ENCODE measurements at places on chromosomes 2 and 18.

DNA sequence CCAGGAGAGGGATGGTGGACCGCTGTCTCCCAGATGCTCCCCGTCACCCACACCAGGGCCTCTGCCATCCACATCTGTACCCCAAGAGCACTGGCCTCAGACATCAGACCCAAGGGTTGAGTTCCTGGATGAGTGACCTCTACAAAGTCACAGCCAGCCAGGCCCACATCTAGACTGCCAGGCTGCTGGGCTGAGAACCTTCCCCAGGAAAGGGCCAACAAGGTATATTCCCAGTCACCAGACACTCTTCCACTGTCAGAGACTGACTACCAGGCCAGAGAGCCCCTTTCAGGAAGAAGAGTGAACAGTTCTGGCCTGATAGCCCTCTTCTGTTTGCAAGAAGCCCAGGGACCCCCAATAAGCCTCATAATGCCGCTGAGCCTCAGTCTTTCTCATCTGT is 44.3 kb downstream of the C1QL2 start:
- DNase-seq = no peak

- DNase-seq = no peak
Observed at GRCh38 chr2:19649142-19649541, 252.6 kb downstream of the TTC32 start.

GRCh38 chr18:35289727-35290093 is 319 bp downstream of the ZSCAN30 start:
- DNase-seq = no peak

DNA sequence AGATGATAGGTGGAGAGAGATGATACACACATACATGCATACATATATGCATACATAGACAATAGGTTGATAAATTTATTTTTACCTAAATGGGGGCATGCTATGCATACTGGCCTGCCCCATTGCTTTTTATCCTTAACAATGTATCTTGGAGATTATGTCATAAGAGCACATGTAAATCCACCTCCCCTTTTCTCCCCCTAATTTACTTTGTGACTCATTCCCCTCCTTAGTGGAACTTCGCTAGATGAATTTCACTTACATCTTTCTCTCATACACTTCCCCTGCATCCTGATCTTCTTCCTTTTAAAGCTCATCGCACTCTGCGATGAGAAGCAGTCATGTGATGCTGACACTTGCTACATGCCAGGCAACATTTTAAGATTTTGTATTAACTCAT is 223.6 kb downstream of the C1D start:
- no peak for DNase-seq

GRCh38 chr2:42446503-42447271 is 47.1 kb downstream of the KCNG3 start:
- DNase-seq = no peak

GRCh38 chr2:647691-648231 is 29.4 kb downstream of the TMEM18 start:
- DNase-seq = no peak

DNA sequence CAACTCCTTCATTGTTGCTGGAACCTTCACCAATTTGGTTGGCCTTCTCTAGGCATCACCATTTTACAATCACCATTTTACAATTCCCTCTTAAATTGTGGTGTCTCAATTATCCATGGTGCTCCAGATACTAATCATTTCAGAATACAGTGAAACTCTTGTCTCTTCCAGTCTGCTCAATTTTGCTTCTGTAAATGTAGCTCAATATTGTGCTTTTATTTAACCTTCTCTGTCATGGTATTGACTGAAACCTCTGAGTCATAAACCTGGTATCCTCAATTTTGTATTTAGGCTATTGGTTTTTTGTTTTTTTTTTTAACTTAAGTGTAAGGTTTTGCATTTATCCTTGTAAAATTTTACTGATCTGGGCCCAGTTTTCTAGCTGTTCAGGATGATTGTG is 16.1 kb downstream of the STRADB start:
- DNase-seq = no peak

- no peak for DNase-seq
Observed at GRCh38 chr2:25230948-25231311, 62.5 kb upstream of the POMC start.

DNA sequence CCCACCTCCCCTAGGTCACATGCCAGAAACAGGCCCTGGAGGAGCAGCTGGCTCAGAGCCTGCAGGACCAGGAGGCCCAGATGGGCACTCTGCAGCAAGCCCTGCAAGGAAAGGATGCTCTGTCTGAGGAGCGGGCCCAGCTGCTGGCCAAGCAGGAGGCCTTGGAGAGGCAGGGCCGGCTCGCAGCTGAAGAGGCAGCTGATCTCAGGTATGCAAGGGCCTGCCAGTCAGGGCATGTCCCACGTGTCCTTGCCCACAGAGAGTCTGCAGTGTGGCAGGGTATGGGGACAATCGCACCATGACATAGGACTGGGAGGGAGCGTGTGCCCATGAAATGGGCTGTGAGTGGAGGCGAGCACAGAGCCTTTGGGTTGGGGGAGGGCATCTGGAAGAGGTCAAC is 39.9 kb downstream of the CROCC2 start:
- no peak for DNase-seq

GRCh38 chr2:169461143-169461542 is 18.2 kb upstream of the BBS5 start:
- DNase-seq = no peak

DNA sequence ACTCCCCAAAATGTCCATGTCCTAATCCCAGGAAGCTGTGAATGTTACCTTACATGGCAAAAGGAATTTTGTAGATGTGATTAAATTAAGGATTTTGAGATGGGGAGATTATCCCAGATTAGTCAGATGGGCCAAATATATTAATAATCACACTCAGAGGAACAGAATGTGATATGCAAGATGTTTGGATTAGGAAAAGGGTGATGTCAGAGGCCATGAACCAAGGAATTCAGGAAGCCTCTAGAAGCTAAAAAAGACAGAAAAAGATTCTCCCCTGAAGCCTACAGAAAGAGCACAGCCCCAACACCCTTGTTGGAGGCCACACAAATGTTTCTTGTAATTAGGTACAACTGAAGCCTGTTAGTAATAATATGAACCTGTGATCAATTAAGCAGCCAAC is 13.1 kb downstream of the TMEM131 start:
- DNase-seq = no peak

- DNase-seq = no peak
Observed at GRCh38 chr2:218885981-218886947, 5.6 kb downstream of the WNT10A start.

- DNase-seq = no peak
Observed at GRCh38 chr2:45002686-45003085, 6.6 kb downstream of the SIX2 start.

GRCh38 chr2:64276417-64277095 is 132.3 kb upstream of the PELI1 start:
- DNase-seq = no peak

DNA sequence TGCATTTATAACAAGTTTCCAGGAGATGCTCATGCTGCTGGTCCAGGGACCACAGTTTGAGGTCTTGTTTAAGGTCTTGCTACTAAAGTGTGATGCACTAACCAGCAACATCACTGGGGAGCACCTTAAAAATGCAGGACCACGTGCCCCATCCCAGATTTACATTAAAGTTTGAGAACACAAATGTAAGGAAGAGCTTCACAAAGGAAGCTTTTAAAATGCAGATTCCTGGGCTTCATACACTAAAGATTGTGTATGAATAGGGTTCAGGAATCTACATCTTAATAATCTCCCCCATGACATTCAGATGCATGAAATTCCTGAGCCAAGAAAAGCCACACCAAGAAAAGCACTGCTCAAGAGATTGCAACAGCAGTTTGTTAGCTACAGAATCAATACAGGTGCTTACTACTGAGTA is 235.3 kb upstream of the TANK start:
- no peak for DNase-seq

- DNase-seq = no peak
Observed at GRCh38 chr2:203824603-203825002, 43.0 kb upstream of the CTLA4 start.

GRCh38 chr2:60278906-60279305 is 274.5 kb downstream of the BCL11A start:
- DNase-seq = no peak

DNA sequence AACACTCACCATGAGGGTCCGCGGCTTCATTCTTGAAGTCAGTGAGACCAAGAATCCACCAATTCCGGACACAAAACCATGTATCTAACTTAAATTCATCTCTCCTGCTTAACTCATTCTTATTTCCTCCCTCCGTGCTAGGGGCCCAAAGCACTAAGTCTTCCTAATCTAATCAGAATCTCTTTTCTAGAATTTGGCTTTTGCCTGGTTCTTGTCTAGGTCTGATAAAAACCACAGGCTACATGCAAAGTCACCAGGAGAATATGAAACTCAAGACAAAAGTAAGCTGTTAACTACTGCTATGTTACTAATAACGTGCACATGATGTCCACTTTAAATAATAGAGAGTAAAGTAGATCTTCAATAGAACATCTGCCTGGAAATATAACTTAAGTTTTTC is 69.9 kb downstream of the TRIP12 start:
- no peak for DNase-seq

DNA sequence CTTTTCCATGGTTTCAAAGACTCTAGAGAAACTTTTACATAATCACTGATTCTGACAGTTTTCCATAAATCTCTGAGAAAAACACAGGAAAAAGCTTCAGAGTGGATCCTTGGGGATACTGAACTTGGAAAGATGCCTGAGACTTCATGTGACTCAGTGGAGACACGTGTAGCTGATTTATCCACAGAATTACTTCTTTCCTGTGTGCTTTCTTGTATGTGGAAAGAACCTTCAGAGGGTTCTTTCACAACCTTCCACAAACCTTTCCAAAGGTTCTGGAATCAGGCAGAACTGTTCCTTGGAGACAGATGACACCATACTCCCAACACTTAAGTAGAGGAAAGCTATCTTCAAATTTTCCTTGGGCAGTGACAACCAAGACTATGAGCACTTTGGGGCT is 207.2 kb downstream of the RND3 start:
- DNase-seq = no peak

GRCh38 chr2:1605102-1606045 is 138.9 kb downstream of the PXDN start:
- no peak for DNase-seq

- DNase-seq = no peak
Observed at GRCh38 chr2:20580690-20581437, 70.0 kb downstream of the HS1BP3 start.

- DNase-seq = no peak
Observed at GRCh38 chr2:129354631-129355030, 624.8 kb upstream of the RAB6C start.

GRCh38 chr2:236623816-236624215 is 54.2 kb downstream of the ACKR3 start:
- DNase-seq = no peak

- no peak for DNase-seq
Observed at GRCh38 chr2:35462226-35462998, 893.2 kb upstream of the CRIM1 start.

DNA sequence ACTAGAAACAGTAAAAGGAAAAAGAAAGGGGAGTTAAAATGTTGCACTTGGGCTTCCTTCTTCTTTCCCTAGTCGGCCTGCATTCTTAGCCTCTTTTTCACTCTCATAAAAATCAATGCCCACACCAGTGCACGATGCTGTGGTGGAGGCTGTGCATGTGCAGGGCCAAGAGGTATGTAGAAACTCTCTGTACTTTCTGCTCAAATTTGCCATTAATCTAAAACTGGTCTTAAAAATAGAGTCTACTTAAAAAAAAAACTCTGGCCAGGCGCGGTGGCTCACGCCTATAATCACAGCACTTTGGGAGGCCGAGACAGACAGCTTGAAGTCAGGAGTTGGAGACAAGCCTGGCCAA is 11.1 kb downstream of the TRAPPC8 start:
- no peak for DNase-seq

GRCh38 chr2:82237994-82238662 is 1933.6 kb upstream of the LRRTM1 start:
- no peak for DNase-seq

GRCh38 chr18:50679656-50680055 is 119.8 kb downstream of the MAPK4 start:
- DNase-seq = no peak

DNA sequence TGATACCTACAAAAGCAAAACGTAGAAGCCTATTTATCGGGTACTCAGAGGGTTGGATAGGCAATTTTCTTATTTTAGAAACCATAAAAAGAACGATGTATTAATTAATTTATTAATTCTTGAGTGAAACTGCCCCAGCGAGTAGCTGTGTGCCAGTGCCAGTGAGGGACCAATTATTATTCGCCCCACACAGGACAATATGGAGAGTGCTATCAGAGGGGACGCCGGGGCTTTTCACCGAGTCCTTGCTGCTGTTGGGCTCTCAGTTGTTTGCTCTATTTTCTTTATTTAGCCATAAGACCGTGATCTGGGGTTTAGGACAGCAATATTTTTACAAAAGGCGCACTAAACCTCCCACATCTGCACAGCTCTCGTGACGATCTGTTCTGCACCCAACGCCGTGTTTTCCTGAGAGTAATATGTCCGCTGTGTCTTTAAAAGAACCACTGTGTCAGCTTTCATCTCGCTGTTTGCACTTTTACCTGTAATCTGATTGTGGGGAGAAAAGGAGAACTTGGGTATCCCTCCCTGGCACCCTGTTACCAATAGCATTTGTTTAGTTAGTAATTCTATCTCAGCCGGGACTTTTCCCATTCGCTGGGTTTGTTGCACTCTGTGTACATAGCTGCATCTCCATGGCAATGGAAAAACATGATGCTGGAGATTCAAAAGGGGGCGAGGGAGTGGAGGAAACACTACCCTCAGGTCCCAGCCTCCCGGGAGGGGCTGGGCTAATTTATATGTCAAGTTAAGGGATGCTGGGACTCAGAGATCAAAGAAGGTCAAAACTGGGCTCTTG is 30.1 kb upstream of the ZNF516 start:
- DNase-seq = peak; percentile 89

DNA sequence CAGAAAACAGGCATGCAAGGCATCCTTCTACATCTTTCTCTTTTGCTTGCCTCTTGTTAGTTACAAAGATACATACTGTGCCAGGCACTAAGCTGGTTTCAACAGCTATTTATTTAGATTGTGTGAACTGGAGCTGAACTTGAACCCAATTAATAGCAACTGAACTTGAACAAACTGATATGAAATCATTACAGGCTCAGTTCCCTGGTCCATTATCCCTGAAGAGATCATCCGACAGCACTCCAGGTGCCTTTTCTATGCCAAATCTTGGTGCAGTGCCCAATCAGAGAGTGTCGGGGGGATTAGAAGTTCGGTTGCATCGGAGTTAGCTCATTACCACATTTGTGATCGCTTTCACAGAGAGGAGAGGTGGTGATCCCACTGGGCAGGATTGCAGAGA is 477.6 kb downstream of the PARD3B start:
- no peak for DNase-seq

DNA sequence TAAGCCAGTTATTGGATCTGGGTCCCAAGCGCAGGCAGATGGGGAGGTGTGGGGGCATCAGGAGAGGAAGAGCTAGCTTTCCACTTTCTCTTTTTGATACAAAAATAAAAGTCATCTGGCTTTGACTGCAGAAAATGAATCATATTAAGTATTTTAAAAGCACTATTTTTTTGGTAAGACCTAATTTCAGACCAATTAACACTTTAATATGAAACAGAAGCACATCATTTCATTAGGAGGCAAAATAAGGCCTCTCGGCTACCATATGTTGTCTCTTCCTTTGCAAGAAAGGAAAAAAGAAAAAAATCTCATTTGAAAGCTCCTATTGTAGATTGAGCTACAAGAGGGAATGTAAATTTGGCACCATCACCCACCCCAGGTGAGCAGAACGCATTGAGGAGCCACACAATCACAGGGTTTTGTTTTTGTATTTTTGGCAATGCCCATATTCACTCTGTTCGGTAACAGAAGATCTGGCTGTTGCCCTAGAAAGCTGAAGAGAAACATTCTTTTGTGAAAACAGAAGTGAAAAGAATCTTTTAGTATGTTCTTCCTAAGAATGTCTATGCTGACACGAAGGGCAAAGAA is 390.7 kb upstream of the ETAA1 start:
- DNase-seq = no peak
